ENCODE measurements at places on chromosomes 4 and X.

DNA sequence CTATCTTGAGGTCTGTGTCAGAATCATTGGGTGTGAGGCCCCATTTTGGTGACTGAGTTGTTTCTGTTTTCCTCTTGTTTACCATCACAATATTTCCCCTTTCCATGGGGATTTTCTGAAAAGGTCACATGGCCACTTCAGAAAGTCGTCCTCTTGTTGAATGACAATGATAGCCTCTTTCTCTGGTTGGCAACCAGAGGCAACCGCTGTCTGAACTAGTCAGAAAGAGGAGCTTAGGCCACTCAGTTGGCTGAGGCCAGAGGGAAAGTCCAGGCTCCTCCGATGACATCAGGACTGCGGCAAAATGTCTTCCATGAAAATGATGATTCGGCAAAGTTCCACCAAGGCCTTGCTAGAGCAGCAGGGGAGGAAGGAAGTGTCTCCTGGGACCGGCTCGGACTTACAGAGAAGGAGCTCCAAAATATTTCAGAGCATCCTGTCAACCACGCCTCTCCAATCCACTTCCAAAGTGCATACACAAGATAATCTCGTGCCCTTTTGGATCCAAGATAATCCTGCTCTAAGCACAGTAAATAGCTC, 19.1 kb upstream of the RBM47 start:
- no peak for DNase-seq

DNA sequence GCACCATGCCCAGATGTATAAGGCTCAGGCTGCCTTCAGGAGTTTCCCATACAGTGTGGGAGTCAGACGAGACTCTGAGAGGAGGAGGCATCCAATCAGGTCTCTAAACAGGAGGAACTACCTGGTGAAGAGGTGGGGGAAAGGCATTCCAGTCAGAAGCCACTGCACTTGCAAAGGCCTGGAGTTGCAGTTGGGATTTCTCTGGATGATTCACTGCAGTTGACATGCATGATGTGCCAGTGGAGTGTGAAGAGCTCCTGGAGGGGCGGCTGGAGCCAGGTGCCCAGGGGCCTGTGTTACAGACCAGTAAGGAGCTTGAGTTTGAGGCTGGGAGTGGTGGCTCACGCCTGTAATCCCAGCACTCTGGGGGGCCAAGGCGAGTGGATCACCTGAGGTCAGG, 339.1 kb downstream of the ARHGAP10 start:
- DNase-seq: no peak

GRCh38 chr4:184479516-184479950, 5.2 kb upstream of the IRF2 start:
- no peak for DNase-seq

- no peak for DNase-seq
Observed at GRCh38 chrX:21821875-21822274, 17.5 kb upstream of the MBTPS2 start.

GRCh38 chrX:24956828-24957227, 58.9 kb downstream of the ARX start:
- DNase-seq: no peak

- DNase-seq: no peak
Observed at GRCh38 chrX:34884817-34885216, 57.8 kb upstream of the FAM47B start.

- no peak for DNase-seq
Observed at GRCh38 chrX:132216806-132217202, 2.4 kb downstream of the RAP2C start.

DNA sequence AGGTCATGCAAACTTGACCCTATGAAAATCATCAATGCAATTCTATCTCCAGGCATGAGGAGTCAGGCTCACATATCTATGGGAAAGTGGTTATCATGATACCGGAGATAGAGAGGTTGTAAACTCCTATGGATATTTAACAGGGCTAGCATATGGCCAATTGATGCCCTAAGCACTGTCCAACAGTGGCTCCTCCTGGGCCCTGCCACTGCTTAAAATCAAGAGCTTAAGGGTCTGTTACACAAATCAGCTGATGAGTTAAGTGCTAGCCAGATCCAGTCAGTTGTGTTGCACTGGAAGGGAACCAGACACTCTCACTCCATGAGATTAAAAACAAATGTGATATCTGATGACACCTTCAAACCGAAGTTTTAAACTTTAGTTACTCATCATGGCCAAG, 337.6 kb downstream of the STIM2 start:
- DNase-seq: no peak

DNA sequence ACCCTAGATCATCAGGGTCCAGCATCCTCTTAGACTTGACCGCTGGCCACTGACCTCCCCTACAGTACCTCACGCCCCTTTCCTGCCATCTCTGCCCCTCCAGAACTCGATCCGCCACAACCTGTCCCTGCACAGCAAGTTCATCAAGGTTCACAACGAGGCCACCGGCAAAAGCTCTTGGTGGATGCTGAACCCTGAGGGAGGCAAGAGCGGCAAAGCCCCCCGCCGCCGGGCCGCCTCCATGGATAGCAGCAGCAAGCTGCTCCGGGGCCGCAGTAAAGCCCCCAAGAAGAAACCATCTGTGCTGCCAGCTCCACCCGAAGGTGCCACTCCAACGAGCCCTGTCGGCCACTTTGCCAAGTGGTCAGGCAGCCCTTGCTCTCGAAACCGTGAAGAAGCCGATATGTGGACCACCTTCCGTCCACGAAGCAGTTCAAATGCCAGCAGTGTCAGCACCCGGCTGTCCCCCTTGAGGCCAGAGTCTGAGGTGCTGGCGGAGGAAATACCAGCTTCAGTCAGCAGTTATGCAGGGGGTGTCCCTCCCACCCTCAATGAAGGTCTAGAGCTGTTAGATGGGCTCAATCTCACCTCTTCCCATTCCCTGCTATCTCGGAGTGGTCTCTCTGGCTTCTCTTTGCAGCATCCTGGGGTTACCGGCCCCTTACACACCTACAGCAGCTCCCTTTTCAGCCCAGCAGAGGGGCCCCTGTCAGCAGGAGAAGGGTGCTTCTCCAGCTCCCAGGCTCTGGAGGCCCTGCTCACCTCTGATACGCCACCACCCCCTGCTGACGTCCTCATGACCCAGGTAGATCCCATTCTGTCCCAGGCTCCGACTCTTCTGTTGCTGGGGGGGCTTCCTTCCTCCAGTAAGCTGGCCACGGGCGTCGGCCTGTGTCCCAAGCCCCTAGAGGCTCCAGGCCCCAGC, 5.2 kb downstream of the FOXO4 start:
- DNase-seq: no peak

GRCh38 chrX:155966876-155967275, 30.6 kb upstream of the IL9R start:
- DNase-seq: no peak
